ENCODE measurements at places on chromosomes 5 and 9.

DNA sequence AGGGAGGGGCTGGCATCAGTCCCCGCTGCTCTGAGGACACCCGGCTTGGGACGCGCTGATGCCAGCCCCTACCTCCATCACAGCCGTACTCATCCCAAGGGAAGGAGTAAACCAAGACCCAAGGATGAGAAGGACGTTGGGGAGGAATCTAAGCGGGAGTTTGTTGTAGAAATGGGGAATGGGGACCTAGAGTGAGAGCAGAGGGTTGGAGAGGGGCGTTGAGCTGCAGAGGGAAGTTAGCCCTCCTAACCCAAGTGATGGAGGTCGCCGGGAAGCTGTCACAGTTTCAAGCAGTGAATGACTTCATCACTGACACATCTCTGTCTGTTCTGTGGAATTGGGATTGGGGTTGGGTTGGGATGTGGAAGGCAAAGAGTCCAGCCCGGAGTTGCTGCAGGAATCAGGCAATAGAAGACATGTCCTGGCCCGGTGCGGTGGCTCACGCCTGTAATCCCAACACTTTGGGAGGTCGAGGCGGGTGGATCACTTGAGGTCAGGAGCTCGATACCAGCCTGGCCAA, 759 bp upstream of the SUSD1 start:
- DNase-seq, result no peak

DNA sequence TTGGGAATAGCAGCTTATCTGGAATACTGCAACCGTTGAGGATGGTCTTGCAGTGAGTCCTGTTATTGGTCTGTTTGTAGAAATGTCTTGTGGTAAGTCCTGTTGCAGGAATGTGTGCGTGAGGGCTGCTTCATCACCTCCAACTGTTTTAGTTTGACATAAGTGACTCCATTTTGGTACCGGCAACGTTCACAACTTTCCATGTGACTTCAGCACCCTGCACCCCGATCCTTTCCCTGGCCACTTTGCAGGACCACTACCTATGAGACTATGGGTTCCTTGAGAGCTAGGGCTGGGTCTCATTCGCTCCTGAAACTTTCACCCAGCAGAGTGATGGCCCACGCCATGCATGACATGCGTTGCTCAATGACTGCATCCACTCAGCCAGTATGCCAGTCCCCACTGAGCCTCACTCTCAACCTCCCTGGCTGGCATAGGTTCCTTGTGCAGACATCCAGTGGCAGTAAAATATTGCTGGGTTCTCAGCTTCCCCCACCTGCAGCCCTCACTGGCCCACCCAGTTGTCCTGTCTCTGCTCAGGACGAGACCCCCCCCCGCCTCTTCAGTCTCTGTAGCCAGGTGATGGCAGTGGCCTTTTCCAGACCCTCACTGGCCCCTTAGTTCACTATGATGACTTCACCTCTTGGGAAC, 8.0 kb downstream of the SURF6 start:
- no peak for DNase-seq

- no peak for DNase-seq
Observed at GRCh38 chr9:133734590-133735414, 3.4 kb downstream of the SARDH start.

GRCh38 chr5:93819668-93820067, 78.3 kb upstream of the POU5F2 start:
- no peak for DNase-seq

DNA sequence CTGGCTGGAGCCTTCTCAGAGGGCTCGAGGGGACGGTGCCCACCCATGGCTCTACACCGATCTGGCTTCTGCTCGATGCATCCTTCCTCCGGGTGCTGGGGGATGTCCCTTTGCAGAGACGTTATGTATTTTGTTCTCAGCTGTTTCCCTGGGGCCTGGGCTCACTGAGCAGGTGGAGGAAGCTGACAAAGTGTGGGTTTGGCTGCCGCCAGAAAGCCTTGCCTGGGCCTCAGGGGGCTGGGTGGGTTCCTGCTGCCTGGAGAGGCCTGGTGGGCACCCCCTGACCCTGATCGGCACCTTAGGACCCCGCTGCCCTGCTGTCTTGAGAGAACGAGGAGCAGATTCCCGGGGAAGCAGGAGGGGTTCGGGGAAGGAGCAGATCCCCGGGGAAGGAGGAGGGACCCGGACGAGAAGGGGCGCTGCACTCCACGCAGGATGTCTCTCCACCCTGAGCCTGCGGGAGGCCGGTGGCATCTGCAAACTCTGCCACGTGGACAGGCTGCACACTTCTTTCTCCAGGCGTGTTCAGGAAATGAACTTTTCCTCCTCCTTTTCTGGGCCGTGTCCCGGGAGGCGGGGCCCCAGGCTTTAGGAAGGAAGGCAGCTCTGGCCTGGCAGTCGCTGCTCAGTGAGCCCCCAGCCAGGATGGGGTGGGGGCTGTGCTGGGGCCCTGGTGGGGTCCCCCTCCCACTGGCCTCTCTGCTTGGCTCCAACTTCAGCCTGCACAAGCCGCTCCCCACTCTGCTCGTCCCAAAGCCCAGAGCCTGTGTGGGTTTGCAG, 148.9 kb downstream of the RXRA start:
- DNase-seq, result no peak

DNA sequence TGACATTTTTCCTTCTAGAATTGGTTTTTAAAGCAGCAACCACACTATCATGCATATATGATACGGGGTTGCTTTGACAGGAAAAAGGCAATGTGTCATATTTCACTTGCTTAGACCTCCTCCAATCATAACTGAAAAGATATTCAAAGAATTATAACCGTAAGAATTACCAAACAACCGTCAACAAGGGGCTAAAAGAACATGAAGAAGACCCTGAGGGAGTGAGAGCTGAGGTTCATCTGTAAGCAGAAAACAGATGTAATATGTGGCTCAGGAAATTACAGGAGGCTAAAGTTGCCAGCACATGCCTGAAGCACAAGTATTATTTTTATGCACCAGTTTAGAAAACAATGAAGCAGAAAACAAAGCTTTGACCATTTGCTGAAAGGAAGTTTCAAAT, 78.9 kb downstream of the APBA1 start:
- DNase-seq, result no peak

DNA sequence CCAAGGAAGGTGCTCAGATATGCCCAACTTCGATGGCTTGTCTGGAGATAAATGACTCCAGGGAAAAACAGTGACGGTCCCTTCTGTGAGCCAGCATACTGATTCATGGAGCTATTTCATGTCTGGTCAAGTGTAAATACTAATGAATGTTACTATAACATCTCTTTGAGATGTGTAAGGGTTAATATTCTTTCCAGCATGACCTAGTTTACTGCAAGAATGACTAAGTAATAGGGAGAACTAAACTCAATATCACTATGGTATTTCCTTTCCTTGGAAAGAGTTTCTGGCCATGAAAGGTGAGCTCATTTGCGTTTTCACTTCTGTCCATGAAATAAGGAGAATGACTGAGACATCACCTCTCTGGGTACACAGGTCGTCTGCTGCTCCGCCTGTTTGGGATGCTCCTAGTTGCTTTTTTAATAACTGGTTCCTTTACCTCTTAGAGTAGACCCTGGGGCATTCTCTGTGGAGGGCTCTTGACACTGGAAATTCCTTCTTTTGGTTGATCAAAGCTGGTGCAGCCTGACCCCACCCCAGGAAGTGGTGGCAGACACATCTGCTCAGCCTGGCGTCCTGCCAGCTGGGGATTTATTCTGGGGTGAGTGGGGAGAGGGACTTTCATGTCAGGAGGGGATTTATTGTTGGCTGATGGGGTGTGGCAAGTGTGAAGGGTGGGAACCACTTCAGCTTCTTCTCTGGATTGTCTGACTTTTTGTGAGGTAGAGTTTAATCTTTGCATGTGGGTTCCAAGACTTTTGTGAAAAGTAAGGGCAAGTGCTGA, 250.0 kb upstream of the MPDZ start:
- DNase-seq, result no peak

GRCh38 chr5:108650997-108651396, 96.7 kb upstream of the FER start:
- no peak for DNase-seq

GRCh38 chr9:87760529-87760928, 34.6 kb downstream of the CTSL start:
- DNase-seq, result no peak

DNA sequence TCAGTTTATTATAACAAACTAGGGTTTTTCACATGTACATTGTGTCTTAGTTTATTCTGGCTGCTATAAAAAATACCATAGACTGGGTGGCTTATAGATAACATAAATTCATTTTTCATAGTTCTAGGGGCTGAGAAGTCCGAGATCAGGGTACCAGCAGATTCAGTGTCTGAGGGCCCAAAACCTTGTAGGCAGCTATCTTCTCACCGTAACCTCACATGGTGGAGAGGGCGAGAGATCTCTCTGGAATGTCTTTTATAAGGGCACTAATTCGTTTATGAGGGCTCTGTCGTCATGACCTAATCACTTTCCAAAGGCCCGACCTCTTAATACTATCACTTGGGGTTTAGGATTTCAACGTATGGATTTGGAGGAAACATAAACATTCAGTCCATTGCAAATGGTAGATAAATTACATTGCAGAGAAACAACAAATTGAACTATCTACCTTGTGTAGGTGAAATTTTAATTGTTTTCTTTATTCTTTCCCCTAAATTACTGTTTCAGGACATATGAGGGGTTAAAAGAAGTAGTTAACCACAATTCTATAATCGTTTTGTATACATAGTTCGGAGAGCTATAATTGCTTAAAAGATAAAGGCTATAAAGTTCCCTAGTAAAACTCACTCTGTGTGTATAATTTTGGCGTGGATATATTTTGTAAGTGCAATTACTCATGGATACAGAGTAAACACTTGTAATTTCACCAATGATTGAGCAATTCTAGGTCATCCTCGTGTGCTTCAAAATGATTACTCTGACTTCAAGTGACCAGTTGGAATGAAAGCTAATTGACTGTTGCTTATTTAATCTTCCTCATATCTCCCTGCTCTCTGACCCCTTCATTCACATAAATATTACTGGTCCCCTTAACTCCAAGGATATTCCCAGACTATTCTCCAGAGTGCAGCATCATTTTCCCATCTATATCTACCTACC, 247.5 kb upstream of the TMEM161B start:
- DNase-seq, result no peak

DNA sequence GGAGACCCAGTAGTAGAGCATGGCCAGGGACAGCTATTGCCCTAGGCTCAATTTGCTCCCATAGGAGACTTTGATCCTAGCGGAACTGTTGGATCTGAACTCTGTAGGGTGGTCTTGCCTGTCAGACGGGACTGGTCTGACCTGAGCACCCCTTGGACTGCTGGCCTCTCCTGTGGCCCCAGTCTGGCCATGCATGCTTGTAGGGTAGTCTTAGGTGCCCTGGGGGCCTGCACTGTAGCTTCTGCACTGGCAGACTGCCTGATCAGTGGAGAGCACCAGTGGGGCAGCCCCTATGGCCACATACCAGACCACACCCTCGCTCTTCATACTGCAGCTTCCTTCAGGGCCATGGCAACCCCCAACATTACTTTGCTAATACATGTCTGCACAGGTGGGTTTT, 396.1 kb upstream of the GRAMD2B start:
- DNase-seq, result no peak

- peak; percentile 20 for DNase-seq
Observed at GRCh38 chr9:6692881-6693361, 47.4 kb upstream of the GLDC start.

DNA sequence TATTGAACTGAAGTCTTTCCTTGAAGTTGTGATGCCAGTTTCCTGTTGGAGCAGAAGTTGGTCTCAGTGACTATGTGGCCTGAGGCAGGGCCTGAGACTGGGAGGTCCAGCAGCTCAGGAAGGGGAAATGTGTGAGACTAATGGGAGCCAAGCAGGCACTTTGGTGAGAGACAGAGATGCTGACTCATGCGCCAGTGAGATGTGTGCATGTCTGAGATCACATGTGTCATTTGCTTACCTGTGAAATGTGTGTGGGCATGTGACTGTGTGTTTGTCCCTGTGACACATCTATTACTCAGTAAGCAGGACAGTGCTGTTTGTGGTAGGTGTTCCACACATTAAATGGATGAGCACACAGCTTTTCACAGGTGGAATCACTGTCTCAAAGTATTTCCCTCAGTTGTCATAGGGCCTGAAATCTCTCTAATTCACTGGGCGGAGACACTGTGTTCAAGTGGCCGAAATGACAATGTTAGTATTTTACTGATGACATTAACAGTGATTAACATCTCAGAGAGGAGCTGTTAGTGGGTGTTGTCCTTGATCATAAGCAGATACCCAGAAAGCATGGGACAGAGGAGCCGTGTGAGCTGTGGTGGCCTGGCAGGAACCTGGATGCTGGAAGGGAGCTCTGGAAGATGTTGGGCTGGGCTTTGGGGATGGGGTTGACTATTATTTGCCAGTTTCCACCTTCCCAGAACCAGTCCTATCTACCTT, 7.4 kb downstream of the NPR2 start:
- peak; percentile 31 for DNase-seq

GRCh38 chr9:89374176-89374575, 55.9 kb downstream of the SECISBP2 start:
- DNase-seq, result no peak

GRCh38 chr5:157247267-157247666, 18.7 kb upstream of the CYFIP2 start:
- no peak for DNase-seq

DNA sequence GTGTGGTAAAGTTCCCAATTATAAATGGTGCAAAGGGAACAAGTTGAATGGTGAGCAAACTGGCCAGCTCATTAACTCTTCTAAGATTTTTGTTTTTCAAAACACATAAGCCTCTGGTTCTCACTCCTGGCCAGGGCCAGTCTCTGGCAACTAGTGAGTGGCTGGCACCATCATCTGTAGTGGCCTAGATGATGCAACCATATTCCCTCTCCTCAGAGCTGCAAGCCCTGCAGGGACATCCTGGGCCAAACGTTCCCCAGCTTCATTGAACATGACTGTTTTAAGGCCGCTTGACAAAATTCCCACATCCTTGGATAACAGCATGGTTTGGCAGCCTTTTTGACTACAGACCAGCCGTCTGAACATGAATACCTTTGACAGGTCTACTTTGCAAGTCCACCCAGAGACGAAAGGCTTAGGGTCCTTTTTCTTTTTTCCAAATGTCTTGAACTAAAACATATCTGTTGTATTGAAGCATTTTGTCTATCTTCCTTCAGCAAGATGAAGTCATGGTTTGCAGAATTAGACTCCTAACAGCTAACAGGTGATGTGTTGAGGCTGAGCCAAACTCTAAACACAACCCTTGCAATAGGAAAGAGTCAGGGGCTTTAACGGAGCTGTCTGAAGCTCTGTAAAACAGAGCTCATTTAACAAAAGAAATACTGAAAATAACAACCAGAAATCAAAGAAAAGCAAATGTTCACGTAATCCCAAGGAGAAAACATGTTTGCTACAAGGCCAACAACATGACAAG, 23.8 kb downstream of the MACROH2A1 start:
- DNase-seq, result no peak

- peak; percentile 30 for DNase-seq
Observed at GRCh38 chr9:133113949-133114885, 6.8 kb downstream of the RALGDS start.

Measured in suppressor macrophage (primary cell).